Muscle of leg (tissue), 16 donors: ENCODE measurements at places on chromosomes 4 and X.
A peak's percentile ranks its signal among the peaks of the same experiment; 100 is the strongest.

GRCh38 chrX:50470103-50471031 lies at the start of gene DGKK:
DGKK (minus strand) TSS chrX:50470825; CDS start chrX:50470678, 147 bp downstream.
- peak; percentile 22 for DNase-seq

DNA sequence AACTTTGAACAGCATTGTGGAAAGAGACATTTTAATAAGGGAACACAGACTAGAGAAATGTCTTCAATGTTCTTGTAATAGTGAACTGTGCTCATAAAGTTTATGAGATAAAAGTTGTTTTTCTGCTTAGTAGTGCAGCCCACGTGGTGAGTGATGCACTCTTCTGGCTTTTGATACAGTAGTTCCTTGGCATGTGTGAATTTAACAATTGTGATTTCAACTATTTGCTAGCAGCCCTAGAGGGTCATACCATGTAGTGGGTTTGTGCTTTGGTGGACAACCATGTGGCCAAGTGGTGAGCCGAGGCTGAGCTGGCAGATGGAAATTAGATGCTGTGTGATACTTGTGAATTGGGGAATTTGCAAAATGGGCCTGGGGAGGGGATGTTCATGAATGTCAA lies 116.2 kb upstream of the SLC4A4 start:
- DNase-seq = no peak

GRCh38 chr4:4504783-4505182 lies 37.1 kb downstream of the STX18 start:
- DNase-seq = no peak

DNA sequence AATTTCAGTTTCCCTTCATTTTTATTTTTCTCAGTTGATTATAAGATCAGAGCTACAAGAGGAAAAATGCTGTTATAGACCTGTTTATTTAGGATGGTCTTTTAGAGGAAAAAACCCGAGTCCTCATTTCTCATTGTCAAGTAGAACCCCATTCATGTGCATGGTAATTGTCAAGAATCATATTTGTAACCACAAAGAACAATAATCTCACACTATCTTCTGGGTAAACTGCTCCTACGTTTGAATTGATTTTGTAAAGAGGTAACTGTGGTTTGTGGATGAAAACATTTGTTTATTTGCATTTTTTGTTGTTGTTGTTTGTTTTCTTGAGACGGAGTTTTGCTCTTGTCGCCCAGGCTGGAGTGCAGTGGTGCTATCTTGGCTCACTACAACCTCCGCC lies 23.8 kb downstream of the RAPGEF2 start:
- DNase-seq = no peak

- DNase-seq = no peak
These were observed 293.8 kb upstream of the CTSO start for GRCh38 chr4:156247470-156247869.
